ENCODE measurements at places on chromosomes 12 and 14.

GRCh38 chr14:33657476-33657875, 293.4 kb downstream of the EGLN3 start:
- DNase-seq, result no peak

- no peak for DNase-seq
These were observed 316.1 kb upstream of the SEL1L start for GRCh38 chr14:81849714-81850113.

DNA sequence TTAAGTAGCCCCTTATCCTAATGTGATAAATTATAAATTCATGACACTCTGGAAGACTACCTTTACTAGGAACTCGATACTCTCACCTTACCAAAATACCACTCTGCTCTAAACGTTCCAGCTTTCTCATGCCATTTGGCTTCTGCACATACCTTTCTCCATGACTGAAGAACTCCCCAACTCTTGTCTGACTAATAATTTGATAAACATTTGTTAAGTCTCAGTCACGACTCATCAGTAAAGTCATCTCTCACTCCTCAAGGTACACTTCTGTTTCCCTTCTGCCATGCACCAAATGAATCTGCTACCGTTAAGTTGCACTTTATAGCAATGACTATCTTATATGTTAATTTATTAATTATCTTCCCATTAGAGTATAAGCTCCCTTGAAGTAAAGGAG, 498.3 kb upstream of the NOVA1 start:
- no peak for DNase-seq

DNA sequence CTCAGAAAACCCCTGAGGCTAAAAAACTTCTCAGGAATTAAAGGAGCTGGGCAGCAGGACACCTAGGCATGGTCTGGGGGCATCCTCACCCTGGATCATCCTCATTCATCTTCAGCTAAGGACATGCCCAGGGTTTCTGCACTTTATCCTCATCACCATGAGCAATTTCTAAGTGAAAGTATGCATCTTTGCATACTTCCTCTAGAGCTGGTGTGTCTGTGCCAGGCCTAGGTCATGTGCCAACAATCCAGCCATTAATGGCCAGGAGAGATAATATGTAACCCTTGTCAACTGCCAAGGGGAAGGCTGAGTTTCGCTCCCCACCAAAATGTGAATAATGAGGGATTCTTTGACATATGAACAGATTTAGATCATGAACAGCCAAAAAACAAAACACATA, 160.5 kb downstream of the KITLG start:
- no peak for DNase-seq

DNA sequence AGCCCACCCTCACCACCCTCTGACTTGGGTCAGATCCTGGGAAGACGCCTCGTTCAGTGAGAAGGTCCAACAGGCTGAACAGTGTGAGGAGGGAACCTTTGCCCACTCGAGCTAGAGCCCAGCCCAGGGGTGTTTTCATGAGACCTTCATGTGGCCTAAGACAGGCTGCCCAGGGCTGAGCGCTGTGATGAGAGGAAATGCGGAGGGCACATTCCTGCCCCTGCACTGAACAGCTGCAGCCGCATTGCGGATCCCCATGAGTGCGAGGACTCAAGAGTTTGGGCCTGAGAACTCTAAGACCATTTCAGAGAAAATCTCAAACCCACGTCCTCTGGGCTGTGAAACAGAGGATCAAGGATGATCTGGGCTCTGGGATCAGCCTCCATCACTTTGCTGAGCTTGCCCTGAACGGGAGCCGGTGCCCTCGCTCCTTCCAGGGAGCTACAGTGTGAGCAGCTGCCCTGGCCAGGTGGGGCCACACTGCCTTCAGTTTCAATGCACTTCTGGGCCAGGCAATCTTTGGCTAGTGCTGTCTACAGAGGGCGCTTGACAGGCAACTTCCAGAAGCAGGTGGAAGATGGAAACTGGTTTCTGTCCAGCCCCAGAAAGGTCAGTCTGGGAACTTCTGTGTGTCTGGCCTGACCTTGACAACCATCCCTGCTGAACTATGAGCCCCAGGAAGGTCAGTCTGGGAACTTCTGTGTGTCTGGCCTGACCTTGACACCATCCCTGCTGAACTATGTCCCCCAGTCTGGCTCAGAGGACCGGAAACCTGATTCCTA, 43.5 kb upstream of the P2RX7 start:
- no peak for DNase-seq

DNA sequence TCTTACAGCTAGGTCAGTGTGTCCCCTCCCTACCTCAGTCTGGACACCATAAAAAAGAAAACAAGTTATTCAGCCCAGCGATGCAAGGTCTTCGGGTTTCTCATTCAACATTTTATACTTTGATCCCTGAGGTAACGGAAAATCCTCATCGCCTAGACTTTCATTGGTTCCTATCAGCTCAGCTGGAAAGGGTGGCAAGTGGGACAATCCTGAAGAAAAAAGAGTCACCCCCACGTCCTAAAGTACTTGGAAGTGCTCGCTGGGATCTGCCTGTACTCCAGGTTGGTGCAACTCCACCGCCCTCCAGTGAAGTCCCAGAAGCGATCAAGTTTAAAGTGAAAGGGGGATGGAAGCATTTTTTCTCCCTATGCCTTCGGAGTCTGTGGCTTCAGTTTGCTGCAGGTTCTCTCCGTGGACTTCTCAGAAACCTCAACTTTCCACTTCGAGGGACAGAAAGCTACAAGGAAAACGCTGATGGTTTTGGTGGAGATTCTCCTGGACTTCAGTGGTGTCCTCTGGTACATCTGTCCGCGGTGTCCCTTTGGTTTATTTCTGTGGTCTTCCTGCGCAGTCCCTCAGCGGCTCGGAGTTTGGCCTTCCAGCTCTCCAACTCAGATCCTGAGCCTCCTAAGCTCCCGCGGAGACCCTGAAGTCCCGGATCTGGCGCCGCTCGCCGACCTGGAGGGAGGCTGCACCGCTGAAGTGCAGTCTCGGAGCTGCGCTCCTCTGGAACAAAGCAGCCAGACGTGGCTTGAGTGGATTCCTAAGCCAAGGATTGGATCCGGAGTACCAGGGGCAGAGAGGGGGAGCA, 1.8 kb upstream of the LRFN5 start:
- DNase-seq, result no peak

DNA sequence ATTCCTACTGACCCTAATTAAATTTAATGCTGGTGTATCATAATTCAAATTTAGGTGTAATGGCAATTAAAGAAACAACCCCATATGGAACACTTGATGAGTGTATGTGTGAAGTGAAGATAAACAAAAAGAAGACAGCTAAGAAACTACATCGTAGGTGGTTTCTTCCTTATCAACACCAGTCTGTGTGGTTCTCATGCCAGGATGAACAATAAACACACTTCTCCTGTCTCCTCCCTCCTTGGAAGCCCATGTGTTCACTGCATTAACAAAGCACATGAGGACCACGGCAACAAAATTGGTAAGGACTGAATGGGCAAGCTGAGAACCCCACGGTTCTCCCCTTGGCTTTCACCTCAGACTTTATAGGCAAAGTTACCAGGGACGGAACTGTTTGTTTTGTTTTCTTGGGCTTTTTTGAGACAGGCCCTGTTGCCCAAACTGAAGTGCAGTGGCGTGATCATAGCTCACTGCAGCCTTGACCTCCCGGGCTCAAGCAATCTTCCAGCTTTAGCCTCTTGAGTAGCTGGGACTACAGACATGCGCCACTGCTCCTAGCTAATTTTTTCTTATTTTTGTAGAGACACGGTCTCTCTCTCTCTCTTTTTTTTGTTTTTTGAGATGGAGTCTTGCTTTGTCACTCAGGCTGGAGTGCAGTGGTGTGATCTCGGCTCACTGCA, 71.0 kb downstream of the TRAFD1 start:
- no peak for DNase-seq

- DNase-seq, result no peak
These were observed 21.0 kb downstream of the KRT80 start for GRCh38 chr12:52170827-52171226.
